ENCODE measurements at places on chromosomes 11 and 22. TPM values are rescaled to one million over a fixed set of nuclear protein-coding genes. Genes with fewer than 3 reads are reported as not detected.

SOX10 gene
- total RNA-seq, result under 0.01 TPM

GRCh38 chr11:83921447-83922192 lies 635.5 kb upstream of the CCDC90B start:
- DNase-seq, result no peak
- H3K27me3 ChIP-seq, result no peaks in the 10 kb centered on the region
- H3K36me3 ChIP-seq, result no peaks in the 10 kb centered on the region
- H3K4me3 ChIP-seq, result no peak overlapping the region
- H3K4me1 ChIP-seq, result no peaks in the 10 kb centered on the region
- no peak overlapping the region for H3K27ac ChIP-seq

- no peaks in the 10 kb centered on the region for H3K36me3 ChIP-seq
- peaks cover 22% of the 10 kb centered on the region for H3K4me1 ChIP-seq
- no peak for DNase-seq
- no peak overlapping the region for H3K4me3 ChIP-seq
- no peak overlapping the region for H3K27ac ChIP-seq
These were observed 98.8 kb downstream of the PRR5L start for GRCh38 chr11:36394926-36395325.

DNA sequence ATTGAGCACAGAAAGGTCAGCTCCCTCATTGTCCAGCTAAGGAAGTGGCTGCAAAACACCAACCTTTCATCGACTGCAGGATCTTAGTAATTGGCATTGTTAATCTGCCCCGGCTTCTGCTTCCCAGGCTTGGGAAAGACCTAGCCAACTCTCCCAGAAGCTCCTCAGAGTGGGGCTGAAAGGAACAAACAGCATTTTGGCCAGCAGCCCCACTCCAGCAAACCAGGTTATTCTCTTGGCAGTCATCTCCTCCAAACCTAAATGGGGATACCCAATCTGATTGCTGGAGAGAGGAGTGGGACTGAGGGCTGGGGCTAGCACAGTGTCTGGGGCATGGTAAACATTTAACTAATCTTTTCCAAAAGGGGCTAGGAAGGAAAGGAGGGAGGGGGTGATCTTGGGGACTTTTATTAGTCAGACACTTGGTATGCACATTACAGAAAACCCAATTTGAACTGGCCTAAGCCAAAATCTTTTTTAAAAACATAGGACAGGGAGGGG lies 294.4 kb downstream of the MN1 start:
- H3K27me3 ChIP-seq, result no peaks in the 10 kb centered on the region
- H3K4me1 ChIP-seq, result no peaks in the 10 kb centered on the region
- H3K4me3 ChIP-seq, result no peak overlapping the region
- DNase-seq, result no peak
- no peaks in the 10 kb centered on the region for H3K36me3 ChIP-seq
- H3K27ac ChIP-seq, result no peak overlapping the region

OR52I2 gene
- 0.09 TPM for total RNA-seq

GRCh38 chr11:64185175-64185692 lies 737 bp upstream of the STIP1 start:
- no peak for DNase-seq
- H3K27me3 ChIP-seq, result no peaks in the 10 kb centered on the region
- peaks cover 42% of the 10 kb centered on the region for H3K4me1 ChIP-seq
- H3K4me3 ChIP-seq, result peak overlapping the region; percentile 74
- no peaks in the 10 kb centered on the region for H3K36me3 ChIP-seq

DNA sequence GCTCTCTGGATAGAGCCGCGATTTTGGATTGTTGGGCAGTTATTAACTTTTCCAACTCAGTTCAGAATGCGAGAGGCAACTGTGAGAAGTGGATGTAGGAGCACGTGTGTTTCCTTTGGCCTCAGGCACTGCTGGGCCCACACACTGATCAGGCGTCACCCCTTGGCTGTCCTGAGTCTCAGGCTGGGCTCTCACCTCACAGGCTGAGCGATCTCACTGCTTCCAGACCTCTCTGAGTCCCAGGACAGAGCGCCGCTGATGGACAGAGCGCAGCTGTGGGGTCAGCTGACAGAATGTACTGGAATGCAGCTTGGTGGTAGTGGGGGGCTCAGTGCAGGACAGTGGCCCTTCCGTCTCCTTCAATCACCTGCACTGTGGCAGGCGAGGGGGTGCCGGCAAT lies 516.2 kb downstream of the TBC1D22A start:
- H3K4me3 ChIP-seq, result no peak overlapping the region
- H3K4me1 ChIP-seq, result no peaks in the 10 kb centered on the region
- H3K36me3 ChIP-seq, result no peaks in the 10 kb centered on the region
- DNase-seq, result no peak
- H3K27ac ChIP-seq, result no peak overlapping the region

DNA sequence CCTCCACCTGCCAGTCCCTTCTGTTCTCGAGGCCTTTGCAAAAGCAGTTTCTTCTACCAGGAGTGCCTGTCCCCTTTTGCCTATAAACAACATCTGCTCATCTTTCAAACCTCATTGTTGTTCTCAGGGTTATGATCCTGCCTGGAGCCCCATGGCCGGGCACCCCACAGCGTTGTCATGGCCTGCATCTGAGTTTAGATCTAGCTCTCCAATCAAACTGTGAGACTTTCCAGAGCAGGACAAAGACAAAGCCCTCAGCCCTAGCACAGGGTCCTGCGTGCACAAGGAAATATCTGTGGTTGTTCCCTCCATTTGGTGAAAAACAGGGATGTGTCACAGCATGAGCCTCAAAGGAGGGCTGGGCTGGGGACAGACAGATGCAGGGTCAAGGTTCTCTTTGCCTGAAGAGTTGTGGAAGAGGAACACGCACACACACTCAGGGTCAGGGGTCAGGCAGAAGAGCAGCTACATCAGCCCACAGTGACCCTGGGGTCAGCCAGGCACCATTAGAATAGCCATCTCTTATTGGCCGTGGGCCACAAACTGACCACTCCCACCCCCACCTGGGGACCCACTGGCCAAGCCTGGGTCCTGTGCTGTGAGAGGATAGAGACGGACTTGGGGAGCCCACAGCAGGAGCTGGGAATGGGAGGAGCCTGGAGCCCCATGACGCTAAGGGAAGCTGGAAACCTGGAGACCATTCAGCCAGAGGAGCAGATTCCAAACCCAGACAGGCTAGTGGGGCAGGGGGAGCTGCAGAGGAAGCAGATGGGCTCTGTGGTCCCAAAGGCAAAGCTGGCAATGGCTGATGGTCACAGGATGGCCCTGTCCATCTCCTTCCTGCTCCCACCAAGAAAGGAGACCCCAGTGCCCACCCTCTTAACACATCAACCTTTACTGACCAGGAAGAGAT lies 99.4 kb downstream of the PDE2A start:
- no peaks in the 10 kb centered on the region for H3K4me1 ChIP-seq
- H3K4me3 ChIP-seq, result no peak overlapping the region
- H3K27me3 ChIP-seq, result no peaks in the 10 kb centered on the region
- DNase-seq, result no peak

GRCh38 chr22:48665311-48665995 lies 1162.2 kb downstream of the BRD1 start:
- H3K4me1 ChIP-seq, result no peaks in the 10 kb centered on the region
- no peak overlapping the region for H3K4me3 ChIP-seq
- no peaks in the 10 kb centered on the region for H3K27me3 ChIP-seq
- no peak overlapping the region for H3K27ac ChIP-seq
- no peak for DNase-seq

GLYATL1 gene
- total RNA-seq, result 4.9 TPM

DNA sequence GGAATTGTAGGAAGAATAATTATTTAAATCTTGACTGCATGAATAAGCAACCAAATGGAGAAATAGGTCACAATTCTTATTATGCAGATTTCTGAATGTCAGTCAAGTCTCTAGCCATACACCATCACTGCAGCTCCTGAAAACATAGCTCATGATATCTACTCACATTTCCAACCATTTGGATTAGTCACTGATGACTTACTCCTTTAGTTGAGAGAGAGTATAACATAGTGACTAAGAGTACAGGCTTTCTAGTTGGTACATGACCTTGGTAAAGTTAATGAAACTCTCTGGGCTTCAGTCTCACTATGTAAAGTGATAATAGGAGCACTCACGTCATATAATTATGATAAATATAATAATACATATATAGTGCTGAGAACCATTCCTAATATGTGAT lies 265.2 kb downstream of the KCNA4 start:
- DNase-seq, result no peak
- no peak overlapping the region for H3K4me3 ChIP-seq
- H3K27me3 ChIP-seq, result no peaks in the 10 kb centered on the region
- H3K36me3 ChIP-seq, result no peaks in the 10 kb centered on the region
- H3K27ac ChIP-seq, result no peak overlapping the region

GRCh38 chr11:81585390-81585933 lies 1148.2 kb downstream of the FAM181B start:
- no peak for DNase-seq
- H3K4me3 ChIP-seq, result no peak overlapping the region
- H3K4me1 ChIP-seq, result no peaks in the 10 kb centered on the region
- H3K27me3 ChIP-seq, result no peaks in the 10 kb centered on the region
- H3K27ac ChIP-seq, result no peak overlapping the region

MGAT3 gene
- 1.6 TPM for total RNA-seq

GRCh38 chr11:134024420-134025081 lies 44.3 kb upstream of the JAM3 start:
- H3K4me3 ChIP-seq, result no peak overlapping the region
- H3K36me3 ChIP-seq, result no peaks in the 10 kb centered on the region
- DNase-seq, result no peak
- H3K27me3 ChIP-seq, result peaks cover 65% of the 10 kb centered on the region
- no peak overlapping the region for H3K27ac ChIP-seq
- H3K4me1 ChIP-seq, result peaks cover 6% of the 10 kb centered on the region

SULT4A1 gene
- 0.09 TPM for total RNA-seq

DNA sequence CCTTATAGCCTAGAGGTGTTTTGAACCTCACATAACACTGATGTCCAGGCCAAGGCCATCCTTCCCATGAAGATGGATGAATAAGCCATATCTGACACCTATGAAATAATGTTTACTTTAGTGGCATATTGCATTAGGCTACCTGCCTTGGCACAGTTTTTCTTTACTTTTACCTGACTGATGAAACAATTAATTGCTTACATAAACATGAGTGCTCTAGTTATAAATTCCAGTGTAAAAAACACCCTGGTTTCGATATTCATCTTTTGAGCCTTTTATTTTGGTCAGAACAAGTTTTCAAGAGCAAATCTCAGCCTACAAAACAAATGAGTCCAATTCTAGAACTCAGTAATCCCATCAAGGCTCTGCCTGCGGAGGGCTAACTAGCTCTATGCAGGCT lies 7.0 kb upstream of the HBE1 start:
- no peaks in the 10 kb centered on the region for H3K36me3 ChIP-seq
- H3K4me3 ChIP-seq, result no peak overlapping the region
- no peaks in the 10 kb centered on the region for H3K4me1 ChIP-seq
- DNase-seq, result no peak
- H3K27ac ChIP-seq, result no peak overlapping the region
